ENCODE measurements at places on chromosomes 2 and 18.

DNA sequence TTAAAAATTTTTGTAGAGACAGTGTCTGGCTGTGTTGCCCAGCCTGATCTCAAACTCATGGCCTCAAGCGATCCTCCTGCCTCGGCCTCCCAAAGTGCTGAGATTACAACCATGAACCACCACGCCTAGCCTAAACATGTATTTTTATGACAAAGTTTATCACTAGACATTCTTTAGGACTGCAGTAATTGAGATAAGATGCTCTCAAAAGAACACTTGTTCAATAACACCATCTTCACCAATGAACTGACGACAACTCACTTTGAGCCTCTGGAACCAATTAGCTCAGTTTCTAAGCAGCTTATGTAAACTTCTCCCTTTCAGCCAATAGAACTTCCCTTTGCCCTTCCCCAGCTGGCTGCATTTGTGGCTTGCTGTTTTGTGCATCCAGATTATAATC lies 15.3 kb upstream of the PPP4R1 start:
- DNase-seq, result no peak

- DNase-seq, result no peak
Measured at GRCh38 chr18:48792611-48793380, 158.0 kb downstream of the SMAD7 start.

GRCh38 chr18:31498574-31499524 lies 872 bp downstream of the DSG2 start:
- no peak for DNase-seq

GRCh38 chr2:140747665-140748064 lies 1383.2 kb downstream of the LRP1B start:
- DNase-seq, result no peak

GRCh38 chr2:71781695-71782228 lies 328.4 kb downstream of the DYSF start:
- DNase-seq, result no peak

- no peak for DNase-seq
Measured at GRCh38 chr2:64371727-64372126, 82.2 kb upstream of the LGALSL start.

DNA sequence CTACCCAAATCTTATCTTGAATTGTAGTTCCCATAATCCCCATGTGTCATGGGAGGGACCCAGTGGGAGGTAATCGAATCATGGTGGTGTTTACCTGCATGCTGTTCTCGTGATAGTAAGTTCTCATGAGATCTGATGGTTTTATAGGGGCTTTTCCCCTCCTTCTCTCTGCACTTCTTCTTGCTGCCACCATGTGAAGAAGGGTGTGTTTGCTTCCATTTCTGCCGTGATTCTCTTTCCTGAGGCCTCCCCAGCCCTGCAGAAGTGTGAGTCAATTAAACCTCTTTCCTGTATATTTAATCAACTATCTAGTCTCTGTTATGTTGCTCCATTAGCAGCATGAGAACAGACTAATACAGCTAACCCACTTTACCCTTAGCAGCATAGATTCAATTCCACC lies 37.6 kb downstream of the CDC42EP3 start:
- no peak for DNase-seq

Measured in stimulated activated CD8-positive, alpha-beta memory T cell treated with anti-CD3 and anti-CD28 coated beads, Interleukin-7, amount 100 ng/mL, for 1 hour (primary cell).